Stimulated activated CD8-positive, alpha-beta memory T cell treated with anti-CD3 and anti-CD28 coated beads, Interleukin-2, amount 100 ng/mL, for 1 hour (primary cell): ENCODE measurements at places on chromosomes 5 and 9.

DNA sequence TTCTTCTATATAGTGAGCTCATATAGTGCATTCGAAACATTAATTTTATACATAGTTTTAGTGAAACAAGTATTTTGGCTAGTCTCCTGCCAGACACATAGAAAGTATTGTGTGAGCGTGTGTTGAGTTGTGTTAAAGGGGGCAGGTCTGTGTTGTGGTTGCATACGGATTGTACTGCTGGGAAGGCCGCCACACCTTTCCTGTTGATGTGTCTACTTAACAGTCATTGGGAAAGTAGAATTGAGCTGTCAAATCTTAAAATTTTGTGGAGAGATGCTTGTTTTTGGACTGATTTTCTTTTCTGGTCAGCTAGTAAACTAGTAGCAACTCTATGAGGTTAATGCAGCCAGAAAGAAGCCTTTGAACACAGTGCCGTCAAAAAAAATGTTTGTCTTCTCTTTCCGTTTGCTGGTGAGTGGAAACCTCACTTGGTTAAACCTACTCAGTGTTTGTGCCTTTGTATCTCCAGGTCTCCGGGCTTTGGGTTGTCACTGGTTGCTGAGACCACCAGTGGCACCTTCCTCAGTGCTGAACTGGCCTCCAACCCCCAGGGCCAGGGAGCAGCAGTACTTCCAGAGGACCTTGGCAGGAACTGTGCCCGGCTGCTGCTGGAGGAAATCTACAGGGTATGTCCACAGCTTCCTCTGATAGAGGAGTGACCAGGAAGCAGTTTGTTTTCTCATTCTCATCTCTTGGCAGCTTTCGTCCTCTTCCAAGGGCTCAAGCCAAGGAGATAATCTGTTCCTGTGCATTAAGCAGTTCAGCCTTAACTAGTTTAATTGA lies 51.5 kb downstream of the RCL1 start:
- DNase-seq: no peak

DNA sequence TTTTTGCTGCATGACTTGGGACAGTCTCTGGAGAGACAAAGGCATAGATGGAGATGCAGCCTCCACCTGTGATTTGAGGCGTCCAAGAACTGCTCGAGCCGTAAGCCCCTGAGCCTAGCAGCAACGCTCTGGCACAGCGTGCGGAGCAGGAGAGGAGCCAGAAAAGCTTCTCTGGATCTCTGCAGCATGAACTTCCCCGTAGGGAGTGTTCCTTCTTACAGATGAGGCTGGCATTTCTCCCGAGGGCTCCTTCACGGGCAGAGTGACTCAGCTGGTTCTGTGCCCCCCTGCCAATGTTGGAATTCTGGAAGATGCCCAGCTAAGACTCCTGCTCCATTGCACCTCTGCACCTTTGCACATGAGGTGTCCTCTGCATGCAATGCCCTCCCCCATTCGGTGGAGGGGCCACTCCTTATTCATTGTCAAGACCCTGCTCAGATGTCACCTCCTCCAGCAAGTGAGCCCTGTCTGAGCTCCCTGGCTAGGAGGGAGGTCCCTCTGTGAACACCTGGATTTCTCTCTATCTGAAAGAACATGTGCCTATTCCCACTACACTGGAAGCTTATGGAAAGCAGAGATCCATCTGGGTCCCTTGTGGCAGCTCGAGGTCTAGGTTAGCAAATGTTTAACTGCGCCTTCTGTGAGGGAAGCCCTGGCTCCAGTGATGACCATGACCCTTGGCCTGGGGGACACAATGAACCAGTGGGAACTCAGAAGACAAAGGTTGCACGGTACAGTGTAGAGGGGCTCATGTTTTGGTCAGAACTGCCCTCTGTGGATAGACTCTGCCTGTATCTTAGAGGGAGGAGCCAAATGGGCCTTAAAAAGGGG lies 39.6 kb downstream of the SH3PXD2B start:
- no peak for DNase-seq

GRCh38 chr5:82405161-82405560 lies 127.0 kb upstream of the RPS23 start:
- DNase-seq: no peak

- no peak for DNase-seq
Observed at GRCh38 chr5:159091065-159091464, 8.7 kb downstream of the EBF1 start.

GRCh38 chr5:69432412-69433206 lies 17.7 kb downstream of the MARVELD2 start:
- DNase-seq: no peak

GRCh38 chr9:109115931-109116526 lies 3.7 kb downstream of the TMEM245 start:
- DNase-seq: no peak

- DNase-seq: no peak
Observed at GRCh38 chr9:128225770-128226411, 22.7 kb downstream of the DNM1 start.

GRCh38 chr5:87020099-87020934 lies 247.4 kb upstream of the RASA1 start:
- no peak for DNase-seq

GRCh38 chr5:73928476-73929070 lies 302.6 kb downstream of the ARHGEF28 start:
- no peak for DNase-seq

- no peak for DNase-seq
Observed at GRCh38 chr9:36187414-36187813, 3.3 kb upstream of the CLTA start.

DNA sequence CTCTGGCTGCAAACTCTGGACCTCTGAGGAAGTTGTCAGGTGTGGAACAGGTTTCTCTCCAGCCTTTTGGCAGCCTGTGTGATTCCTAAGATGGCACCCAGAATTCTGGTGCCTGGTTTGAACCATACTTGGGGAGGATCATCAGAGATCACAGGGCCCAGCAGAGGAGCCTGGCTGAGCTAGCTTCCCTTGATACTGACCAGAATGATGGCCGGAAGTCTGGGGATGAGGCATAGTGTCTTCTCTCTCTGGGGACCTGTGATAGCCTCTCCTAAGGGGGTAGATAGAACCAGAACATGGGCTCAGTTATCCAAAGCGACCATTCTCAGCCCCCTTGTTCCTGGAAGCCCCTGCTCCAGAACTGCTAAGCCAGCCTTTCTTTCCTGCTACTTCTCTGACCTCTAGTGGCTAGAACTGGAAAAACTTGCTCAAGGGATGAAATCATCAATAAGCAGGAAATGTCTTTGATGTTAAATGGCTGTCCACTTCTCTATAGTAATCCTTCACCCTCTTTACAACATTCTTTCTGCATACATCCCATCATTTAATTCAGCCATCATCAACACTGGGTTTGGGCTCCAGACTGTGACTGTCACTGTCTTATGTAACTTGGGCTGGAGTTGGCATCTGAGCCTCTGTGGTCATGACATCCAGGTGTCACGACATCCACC lies 55.1 kb downstream of the C9orf152 start:
- DNase-seq: no peak

GRCh38 chr5:149915392-149916260 lies 29.0 kb downstream of the PDE6A start:
- no peak for DNase-seq

DNA sequence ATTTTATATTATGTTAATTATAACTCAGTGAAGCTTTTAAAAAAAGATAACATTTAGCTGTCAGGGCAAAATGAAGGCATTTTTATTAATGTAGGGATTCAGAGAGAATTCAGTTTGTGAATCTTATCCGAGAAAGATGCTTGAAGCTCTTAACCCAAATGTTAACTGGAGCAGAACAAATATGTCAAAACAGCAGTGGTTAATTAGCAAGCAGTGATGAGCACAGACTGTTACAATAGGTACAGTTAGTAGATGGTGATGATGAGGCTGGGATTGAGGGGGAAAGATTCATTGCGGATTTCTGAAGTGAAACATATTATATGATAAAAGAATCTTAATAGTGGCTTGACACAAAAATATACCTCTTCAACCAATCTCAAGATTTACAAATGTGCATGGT lies 356.7 kb downstream of the DIRAS2 start:
- DNase-seq: no peak

DNA sequence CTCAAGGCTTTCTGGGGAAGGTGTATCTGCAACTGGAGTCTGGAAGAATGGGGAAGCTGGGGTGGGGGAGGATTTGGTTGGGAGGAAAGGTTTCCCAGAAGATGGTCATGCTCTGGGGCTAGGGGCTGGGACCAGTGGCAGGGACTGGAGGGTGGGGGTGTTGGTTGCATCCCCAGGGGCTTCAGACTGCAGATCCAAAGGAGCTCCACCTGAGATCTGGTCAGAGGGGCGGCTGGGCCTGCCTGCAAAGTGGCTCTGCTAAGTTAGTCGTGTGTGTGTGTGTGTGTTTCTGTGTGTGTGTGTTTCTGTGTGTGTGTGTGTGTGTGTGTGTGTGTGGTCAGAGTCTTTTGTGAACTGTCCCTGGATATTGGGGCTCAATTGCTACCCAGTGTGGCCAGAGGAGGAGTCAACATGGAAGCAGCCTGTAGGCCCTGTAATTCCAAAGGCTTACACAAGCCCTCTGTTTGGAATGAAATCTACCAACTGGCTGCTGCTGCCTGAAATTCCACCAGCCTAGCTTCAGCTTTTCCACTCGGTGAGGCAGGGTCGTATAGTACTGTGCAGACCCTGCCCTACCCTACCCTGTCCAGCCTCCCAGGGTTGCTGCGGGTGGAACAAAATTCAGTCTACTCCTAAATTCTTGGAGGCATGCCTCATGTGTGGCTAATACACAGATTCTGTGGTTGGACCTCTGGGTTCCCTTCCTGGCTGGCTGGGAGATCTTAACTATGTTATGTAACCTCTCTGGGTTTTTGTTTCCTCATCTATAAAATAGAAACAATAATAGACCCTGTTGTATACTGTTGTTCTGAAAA lies 12.5 kb upstream of the SYNPO start:
- no peak for DNase-seq

DNA sequence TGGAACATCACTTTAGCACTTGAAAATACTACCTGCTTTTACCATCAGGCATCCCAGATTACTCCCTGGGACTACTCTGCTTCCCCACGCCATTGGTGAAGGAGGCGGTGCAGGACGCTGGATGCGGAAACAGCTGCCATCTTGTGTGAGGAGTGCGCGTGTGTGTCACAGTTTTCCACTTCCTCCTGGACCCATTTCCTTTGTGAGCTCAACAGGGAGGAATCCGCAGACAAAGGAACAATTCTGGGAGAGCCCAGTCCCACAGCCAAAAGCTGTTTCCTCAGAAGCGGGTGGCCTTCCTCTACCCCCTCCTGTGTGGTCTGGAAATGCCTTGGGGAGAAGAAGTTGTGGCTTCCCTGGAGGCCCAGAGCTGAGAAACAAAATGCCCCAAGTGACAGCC lies 16.8 kb downstream of the AFAP1L1 start:
- DNase-seq: no peak
